ENCODE measurements at places on chromosomes 6 and 20.
A peak's percentile ranks its signal among the peaks of the same experiment; 100 is the strongest.

DNA sequence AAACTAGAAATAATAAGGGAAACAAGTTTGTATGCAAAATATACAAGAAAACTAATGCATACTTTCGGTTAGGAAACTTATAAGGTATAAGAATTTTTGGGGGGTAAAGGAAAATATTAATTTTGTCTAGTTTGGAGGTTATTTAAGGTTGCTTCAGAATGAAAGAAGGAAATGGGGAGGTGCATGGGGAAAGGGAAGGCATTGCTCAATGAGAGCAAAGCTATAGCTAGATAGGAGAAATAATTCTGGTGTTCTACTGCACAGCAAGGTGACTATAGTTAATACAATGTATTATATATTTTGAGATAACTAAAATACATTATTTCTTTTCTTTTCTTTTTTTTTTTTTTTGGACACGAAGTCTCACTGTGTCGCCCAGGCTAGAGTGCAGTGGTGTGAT is 5.4 kb upstream of the MYMX start:
- no peak for DNase-seq

GRCh38 chr6:31464252-31465184 is 33.4 kb upstream of the MICB start:
- no peak for DNase-seq

- no peak for DNase-seq
Observed at GRCh38 chr6:70839286-70840266, 117.3 kb downstream of the B3GAT2 start.

DNA sequence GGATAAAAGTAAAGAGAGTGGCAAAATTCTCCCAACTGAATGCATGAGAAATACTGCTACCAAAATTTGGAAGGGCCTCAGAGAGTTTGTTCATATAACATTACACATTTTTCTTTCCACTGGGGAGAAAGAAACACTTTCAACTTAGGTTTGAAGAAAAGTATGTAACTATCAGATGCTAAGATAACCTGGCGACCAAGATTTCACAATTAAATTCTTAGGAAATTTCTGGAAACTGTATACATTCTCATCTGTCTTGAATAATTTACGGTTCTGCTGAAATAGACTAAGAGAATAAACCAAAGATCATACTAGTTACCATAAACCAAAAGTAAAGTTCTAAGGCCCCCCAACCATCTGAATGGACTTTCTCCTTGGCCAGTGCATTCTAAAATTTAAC is 413.0 kb upstream of the RUNX2 start:
- no peak for DNase-seq

DNA sequence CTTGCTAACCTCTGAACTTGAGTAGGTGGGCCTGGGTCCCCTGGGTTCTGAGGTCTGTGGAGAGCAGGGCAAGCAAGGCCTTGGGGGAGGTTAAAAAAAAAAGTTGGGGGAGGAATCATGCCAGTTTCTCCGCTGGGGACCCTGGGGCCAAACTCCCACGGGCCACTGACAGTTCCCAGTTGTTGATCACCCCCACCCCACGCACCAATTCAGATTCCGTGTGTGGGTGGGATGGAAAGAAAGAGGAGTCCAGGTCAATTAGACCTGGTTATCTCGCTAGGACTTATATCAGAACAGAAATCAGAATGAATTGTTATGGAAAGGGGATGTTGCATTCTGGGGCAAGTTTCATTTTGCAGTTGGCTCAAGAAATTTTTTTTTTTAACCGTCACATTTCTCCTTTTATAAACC is 46.7 kb upstream of the SUPT3H start:
- no peak for DNase-seq

DNA sequence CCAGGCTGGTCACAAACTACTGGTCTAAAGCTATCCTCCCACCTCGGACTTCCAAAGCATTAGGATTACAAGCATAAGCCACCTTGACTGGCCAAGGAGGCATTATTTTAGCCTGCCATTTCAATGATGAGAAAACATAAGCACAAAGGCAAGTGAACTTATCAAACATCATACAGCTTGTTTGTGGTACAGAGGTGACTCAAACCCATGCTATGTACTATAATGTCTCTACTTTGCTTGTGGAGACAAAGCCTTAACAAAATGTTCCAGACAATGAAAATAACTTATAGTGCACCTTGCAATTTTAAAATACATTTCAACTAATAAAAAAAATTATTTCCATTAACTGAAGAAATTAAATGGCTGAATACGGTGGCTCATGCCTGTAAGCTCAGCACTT is 26.2 kb downstream of the HDAC2 start:
- no peak for DNase-seq

DNA sequence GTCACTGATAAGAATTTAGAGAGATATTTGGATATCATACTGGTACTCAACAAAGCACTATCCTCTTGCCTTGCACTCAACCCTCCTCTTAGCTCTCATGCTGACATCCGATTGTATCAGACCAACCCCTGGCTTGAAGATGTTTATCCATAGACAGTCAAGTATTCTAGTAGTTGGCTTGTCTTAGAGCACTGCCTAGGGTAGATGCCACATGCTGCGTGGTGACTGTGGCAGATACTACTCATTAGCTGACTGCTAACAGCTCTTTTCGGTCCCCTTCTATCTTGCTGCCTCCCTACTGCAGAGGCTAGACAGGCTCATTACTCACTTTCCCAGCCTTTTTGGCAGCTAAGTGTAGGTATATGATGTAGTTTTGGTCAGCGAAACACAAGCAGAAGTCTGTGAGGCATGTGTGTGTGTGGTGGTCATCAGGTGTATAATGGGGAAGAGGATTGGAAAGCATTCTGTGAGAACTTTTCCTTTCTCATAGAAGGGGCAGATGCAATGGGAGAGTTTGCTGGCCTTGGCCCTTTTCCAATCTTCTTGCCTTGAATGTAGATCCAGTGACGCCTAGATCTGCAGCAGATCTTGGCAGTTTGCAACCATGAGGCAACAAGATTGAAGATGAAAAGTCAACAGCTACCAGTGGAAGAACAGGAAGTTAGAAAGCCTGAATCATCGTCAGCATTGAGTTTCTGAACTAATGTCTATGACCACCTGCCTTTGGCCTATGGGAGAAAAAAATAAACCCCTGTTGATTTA is 4.4 kb upstream of the IFNGR1 start:
- no peak for DNase-seq

- peak; percentile 23 for DNase-seq
Observed at GRCh38 chr6:17347012-17347411, 46.4 kb upstream of the CAP2 start.

GRCh38 chr6:54846857-54847674 is 495 bp downstream of the FAM83B start:
- DNase-seq = no peak

DNA sequence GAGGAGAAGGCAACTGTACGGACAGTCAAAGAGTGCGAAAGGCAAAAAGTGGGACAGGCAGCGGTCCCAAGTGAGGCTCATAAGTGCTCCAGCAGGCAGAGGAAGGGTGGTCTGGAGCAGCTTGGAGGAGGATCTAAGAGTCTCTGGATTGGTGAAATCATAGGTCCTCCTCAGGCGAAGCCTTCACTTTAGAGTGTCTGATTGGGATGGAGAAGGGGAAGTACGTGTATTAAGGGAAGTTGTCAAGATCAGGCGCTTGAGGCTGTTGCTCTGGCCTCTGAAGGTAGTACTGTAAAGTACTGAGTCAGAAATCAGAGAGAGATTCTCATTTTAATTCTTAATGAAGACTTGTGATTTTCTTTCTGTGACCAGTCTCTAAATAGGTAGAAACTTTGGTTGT is 185.6 kb downstream of the KIF16B start:
- no peak for DNase-seq

- peak; percentile 31 for DNase-seq
Observed at GRCh38 chr20:5127204-5127858, 523 bp downstream of the CDS2 start.

- no peak for DNase-seq
Observed at GRCh38 chr20:46779831-46780230, 70.4 kb downstream of the SLC2A10 start.

DNA sequence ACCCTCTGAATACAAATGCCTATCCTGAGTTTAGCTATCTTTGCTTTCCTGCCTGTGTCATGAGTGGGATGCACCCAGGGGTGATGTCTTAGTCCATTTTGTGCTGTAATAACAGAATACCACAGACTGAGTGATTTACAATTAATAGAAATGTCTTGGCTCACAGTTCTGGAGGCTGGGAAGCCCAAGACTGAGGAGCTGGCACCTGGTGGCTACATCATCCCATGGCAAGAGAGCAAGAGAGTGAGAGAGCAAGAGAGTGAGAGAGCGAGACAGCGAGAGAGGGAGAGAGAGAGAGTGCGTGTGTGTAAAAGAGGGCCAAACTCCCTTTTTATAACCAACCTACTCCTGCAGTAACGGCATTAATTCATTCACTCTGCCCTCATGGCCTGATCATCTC is 76.8 kb downstream of the PRDM1 start:
- DNase-seq = no peak

DNA sequence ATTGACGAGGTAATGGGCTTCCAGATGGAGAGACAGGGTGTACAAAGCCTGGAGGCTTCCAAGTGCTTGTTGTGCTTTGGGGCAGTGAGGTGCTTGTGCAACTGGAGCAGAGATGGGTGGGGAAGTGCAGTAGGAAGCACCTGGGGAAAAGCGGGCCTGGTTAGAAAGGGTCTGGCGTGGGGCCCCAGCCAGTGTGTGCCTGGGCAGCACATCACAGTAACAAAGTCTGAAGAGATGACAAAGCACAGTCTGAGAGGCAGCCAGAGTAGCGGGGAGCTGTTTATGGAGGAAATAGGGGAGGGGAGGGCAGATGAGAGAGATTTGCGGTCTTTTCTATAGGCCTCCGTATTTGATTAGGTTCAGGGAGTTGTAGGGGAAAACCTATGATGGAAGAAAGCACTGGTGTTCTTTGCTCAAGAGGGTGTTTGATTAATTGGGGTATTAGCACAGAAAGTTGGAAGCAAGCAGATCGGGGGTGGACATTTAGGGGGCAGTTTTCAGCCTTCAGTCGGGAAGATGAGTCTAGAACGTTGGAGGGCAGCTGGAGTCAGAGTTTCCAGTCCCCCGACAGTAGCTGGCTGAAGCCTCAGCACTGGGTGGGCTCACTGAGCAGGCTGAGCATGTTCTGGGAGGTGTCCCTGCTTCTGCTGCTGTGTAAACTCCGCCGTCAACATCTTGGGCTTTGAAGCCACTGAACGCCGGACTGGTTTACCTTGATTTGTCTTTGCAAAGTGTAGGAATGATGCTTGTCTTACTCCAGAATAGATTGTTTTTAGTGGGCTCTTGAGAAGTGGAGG is 15.5 kb upstream of the MROH8 start:
- DNase-seq = no peak

DNA sequence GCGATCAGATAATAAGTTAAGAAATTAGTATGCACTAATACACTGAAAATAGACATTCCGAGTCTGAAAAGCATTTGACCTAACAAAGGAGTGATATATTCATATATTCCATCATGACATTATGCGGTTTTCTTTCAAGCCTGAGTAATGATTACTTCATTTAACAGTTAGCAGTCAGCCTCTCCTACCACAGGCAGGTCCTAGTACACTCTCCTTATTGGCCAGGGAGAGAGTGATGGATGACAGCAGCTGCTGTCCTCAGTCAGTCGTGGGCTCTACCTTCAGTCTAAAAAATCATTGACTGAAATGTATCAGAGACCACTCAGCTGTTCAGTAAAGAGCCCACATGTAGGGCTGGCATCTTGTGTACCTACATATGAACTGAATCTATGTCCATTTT is 33.2 kb upstream of the VGLL2 start:
- DNase-seq = no peak

DNA sequence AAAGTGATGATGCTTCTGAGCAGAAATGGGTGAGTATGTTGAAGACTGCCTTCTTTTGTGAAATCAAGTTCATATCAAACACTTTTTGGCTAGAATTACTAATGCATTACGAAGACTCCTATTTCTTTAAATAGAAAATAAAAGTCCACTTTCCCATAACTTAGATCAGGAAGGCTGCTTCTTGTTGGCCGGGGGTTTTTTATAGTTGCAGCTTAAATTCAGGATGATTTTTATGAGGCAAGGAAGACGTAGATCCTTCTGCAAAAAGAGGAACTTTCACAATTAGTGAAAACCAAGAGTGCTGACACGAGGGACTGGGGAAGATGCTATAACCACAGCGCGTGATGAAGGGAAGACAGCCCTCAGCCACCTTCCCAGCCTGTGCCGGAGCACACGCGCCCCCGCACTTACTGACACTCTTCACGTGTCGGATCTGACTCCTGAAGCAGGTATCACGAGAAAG is 206.1 kb upstream of the PRDM1 start:
- DNase-seq = no peak

- no peak for DNase-seq
Observed at GRCh38 chr6:22024973-22025467, 271.8 kb downstream of the PRL start.

DNA sequence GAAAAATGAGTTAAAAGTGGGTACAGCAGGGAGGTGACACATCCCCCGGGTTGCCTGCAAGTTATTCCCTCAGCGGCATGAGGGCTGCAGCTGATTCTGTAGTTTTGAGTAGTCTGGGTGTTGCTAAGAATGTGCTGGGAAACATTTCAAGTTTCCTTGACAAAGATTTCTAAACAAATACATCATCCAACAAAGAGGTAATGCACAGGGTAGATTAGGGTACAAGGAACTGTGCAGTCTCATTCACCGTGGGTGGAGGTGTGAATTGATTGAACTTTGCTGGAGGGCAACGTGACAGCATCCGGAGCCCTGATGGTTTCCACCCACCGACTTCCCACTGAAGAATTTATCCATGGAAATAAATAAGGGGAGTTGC is 21.8 kb downstream of the CASS4 start:
- DNase-seq = peak; percentile 81

DNA sequence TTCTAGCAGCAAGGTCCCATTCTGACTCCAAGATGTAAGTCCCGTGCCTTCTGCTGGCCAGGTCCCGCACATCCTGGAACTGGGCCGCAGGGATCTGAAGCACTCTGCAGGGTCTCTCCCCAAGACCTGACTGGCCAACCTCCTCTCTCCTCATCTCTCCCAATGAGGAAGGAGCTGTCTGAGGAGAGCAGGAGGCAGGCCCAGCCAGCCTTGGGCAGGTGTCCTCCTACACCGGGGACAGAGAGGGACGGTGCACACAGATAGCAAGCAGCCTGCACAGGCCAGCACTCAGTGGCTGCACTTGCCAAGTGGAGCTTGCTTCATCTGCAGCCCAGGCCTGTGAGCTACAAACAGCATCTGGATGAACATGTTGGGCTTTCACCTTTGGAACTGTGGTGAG is 76.8 kb upstream of the CD93 start:
- no peak for DNase-seq

DNA sequence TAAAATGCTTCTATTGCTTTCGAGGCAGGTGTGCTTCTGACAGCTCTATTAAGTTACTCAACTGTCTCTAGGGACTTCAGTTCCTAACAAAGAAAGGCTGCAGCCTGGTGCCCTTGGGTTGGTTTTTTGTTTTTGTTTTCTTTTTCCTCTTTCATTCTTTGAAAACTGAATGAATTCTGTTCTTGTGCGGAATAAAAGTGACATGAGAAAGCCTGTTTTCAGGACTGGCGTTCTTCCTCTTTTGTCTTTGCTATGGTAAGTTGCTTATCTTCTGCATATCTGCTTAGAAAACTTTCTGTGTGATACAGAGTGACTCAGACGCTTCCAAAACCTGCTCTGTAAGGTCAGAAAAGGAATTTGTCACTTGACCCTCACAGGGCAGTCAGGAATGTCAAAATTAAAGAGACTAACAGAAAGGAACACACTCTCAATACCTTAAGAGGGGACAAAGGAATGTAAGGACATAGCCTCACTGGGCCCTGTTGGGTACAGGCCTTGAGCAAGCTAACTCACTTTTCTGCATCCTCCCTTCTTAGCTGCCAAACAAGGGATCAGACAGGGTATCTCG is 56.2 kb upstream of the NHSL1 start:
- peak; percentile 18 for DNase-seq

Measured in HFFc6 (cell line).